ENCODE measurements at places on chromosomes 11 and 22.

- no peak for DNase-seq
These were observed 319.9 kb downstream of the BRD1 start for GRCh38 chr22:49507607-49508292.

- no peak for DNase-seq
These were observed 81.7 kb downstream of the CCDC34 start for GRCh38 chr11:27281276-27281675.

DNA sequence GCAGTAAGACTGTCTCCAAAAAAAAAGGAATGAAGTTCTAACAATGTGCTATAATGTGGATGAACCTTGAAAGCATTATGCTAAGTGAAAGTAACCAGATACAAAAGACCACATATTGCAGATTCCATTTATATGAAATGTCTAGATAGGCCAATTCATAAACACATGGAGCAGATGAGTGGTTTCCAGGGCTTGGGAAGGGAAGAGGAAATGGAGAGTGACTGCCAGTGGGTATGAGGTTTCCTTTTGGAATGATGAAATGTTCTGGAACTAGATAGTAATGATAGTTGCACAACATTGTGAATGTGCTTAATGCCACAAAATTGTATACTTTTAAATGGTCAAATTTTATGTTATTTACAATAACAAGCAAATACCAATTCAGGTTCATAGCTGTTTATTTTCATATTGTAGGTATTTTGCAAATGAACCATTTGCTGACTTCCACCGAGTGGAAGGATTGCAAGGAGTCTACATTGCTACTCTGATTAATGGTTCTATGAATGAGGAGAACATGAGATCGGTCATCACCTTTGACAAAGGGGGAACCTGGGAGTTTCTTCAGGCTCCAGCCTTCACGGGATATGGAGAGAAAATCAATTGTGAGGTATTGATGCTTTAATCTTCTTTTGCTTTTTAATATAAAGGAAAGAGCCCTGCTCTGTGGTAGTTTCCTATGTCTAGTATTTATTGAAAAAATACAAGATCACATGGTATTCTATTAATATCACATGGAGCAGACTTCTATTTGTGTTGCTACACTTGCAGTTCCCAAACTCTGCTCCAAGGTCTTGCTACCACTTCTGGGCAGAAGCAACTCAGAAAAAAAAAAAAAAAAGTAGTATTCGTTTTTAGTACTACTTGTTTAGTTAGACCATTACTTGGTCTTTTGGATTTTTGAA is 67.7 kb upstream of the SORL1-AS1 start:
- no peak for DNase-seq

GRCh38 chr11:62400760-62401159 is 18.1 kb upstream of the SCGB1A1 start:
- DNase-seq, result no peak

DNA sequence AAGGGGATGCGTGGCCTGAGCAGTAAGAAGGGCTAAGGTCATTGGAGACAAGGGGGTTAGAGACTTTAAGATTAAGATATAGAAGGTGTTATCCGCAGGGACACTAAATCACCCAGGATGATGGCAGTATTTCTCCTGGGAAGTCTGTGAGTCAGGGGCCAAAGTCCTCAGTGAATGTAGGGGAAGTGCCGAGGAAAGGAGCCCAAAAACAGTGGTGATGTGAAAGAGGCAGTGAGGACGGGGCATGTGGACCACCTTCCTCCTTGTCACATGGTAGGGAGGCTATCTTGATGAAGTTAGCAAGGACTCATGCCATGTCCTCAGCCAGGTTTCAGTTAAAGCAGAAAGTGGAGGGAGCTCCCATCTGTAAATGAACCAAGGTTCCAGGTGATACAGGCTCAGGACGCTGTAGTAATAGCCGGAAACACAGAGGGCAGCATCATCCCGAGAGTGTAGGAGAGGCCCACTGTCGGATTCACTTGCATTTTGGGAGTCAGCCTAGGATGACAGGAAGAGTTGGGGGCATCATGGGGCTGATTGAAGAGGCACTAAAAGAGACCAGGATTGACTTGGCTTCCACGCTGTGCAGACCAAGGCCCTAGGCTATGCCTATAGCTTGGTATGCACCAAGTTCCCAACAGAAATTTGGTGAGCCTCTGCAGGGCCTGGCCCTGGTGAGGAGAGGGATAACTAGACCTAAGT is 33.5 kb downstream of the WEE1 start:
- no peak for DNase-seq

DNA sequence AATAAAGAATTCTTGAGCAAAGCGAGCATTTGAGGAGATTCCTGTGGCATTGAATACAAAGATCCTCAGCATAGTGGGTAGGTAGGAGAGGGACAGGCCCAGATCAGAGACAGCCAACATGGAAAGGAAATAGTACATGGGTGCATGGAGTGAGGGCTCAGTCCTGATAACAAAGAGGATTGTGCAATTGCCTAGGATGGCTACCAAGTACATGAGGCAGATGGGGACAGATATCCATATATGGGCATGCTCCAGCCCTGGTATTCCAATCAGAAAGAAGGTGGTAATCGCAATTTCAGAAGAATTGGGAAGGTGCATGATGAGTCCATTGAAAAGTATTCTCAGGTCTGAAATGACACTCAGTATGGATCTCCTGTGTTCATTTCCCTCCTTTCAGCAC is 8.6 kb downstream of the OR51T1 start:
- DNase-seq, result no peak

DNA sequence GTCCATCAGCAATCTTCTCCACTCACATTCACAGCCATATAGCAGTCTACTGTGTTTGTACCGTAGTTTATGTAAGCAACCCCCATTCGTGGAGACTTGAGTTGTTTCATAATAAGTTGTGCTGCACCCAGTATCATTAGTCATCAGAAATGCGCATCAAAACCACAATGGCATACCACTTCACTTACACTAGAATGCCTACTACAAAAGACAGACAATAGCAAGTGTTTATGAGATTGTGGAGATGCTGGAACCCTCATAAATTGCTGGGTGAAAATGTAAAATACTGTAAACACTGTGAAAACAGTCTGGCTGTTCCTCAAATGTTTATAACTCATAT is 133.3 kb downstream of the ATXN10 start:
- no peak for DNase-seq

- DNase-seq, result no peak
These were observed 1.4 kb upstream of the SERPINH1 start for GRCh38 chr11:75560644-75561043.

GRCh38 chr22:31130873-31131272 is 8.1 kb downstream of the INPP5J start:
- no peak for DNase-seq

DNA sequence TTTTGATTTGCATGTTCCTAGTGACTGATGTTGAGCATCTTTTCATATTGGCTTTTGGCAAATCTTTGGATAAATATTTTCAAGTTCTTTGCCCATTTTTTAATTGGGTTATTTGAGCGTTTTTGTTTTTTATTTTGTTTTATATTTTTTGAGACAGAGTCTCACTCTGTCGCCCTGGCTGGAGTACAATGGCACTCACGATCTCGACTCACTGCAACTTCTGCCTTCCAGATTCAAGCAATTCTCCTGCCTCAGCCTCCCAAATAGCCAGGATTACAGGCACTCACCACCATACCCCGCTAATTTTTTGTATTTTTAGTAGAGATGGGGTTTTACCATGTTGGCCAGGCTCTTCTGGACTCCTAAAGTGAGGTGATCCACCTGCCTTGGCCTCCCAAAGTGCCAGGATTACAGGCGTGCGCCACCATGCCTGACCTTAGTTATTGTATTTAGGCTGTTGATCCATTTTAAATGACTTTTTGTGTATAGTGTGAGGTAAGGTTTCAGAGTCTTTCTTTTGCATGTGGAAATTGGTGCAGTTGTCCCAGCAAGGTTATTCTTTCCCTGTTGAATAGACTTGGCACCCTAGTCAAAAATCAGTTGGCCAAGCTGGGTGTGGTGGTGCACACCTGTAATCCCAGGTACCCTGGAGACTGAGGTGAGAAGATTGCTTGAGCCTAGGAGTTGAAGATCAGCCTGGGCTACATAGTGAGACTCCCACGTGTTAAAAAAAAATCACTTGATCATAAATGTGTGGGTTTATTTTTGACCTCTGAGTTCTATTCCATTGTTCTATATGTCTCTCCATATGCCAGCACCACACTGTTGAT is 23.7 kb upstream of the AIFM3 start:
- no peak for DNase-seq

DNA sequence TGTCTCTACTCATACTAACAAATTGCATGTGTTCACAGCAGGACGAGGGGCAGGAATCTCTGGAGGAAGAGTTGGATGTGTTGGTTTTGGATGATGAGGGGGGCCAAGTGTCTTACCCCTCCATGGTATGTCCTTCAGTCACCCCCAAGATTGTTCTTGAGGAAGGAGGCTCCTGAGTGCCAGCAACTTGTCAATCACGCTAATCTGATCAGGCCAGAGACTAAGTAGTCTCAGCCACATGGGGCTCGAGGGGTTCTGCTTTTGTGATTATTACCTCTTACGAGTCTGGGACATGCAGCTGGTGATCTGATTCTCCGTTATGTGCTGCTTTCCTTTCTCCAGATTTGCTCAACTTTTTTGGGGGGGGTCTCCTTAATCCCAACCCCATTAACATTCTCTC is 54.3 kb downstream of the CTNND1 start:
- no peak for DNase-seq

- DNase-seq, result no peak
These were observed 141.5 kb upstream of the FAT3 start for GRCh38 chr11:92083123-92083522.

DNA sequence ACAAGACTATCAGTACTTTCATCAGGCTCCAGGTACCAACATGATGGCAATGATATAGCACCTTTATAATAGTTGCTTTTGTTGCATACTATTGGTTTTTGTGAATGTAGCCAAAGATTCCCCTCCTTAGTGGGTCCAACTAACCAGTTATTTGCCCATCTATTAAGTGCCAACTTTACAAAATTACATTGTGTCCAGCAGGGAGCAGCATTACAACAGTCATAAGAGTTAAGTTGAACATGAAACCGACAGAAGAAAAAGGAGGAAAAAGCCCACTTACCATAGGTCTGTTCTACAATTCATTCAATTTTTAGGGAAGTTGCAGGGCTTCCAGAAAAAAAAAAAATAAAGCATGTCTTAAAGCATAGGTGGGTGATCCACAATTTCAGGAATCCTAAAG is 21.6 kb downstream of the IMMP1L start:
- DNase-seq, result no peak

GRCh38 chr11:75350743-75351540 is 519 bp downstream of the ARRB1 start:
- DNase-seq, result peak; percentile 38

DNA sequence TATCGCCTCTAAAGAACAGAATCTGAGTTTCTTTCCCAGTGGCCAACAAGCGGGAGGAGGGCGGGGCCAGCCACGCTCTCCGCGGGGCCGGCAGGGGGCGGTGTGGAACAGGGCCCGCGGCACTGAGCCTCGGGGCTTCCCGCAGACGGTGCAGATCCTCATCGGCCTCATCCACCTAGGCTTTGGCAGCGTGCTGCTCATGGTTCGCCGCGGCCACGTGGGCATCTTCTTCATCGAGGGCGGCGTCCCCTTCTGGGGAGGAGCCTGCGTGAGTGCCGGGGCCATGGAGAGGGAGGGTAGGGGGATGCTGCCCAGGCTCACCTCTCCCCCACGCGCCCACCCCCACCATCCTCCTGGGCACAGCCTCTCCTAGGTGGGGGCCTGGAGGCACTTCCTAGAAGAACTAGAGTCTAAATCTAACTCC is 10.7 kb downstream of the MS4A15 start:
- no peak for DNase-seq

DNA sequence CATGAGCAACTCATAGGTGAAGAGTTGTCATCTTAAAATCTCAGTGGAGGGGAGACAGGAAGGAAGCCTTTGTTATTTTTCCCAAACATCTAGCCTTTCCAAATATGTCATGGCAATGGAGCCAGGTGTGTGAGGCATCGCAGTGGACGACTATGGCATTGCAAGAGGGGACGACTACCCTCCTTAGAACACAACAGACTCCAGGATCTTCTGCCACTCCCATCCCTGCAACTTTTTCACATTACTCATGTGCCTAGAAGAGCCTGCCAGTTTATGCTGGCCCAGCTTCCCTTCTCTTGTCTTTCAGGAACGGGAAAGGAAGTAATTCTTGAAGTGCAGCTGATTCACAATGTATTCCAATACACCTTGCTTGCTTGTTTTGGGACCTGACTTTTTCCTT is 1008.4 kb downstream of the OPCML start:
- no peak for DNase-seq

DNA sequence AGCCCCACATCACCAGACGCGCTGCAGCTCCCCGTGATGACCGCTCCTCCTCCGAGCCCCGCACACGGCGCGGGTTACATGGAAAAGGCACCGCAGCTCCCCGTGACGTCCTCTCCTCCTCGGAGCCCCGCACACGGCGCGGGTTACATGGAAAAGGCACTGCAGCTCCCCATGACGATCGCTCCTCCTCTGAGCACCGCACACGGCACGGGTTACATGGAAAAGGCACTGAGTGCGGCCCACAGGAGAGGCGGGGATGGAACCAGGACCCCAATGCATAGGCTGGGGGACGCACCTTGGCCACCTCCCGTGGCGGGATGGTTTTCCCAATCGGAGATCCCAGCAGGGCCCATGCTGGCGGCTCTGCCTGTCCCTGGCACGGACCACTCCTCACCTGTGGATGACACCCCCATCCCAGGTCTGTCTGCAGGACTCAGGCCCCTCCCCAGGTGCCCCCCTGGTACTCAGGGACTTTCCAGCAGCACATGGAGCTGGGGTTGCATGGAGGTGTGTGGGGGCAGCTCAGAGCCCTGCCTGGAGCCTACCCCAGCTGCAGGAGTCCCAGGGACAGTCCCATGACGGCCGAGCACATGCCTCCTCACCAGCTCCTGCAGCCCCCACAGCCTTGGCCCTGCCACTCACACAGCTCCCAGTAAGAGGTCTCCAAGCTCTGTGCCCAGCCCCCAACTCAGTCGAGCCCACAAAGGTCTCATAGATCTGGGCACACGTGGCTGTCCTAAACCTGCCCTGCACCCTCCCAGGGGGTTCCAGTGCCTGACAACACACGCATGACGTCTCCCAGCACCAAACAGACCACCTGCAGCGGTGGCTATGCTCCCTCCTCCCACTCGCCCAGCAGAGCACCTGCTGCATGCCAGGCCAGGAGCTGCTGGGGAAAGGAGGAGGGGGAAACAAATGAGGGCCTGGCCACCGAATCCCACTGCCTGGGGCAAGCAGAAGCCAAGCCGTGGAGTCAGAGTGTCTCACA is 166.6 kb downstream of the BRD1 start:
- no peak for DNase-seq

DNA sequence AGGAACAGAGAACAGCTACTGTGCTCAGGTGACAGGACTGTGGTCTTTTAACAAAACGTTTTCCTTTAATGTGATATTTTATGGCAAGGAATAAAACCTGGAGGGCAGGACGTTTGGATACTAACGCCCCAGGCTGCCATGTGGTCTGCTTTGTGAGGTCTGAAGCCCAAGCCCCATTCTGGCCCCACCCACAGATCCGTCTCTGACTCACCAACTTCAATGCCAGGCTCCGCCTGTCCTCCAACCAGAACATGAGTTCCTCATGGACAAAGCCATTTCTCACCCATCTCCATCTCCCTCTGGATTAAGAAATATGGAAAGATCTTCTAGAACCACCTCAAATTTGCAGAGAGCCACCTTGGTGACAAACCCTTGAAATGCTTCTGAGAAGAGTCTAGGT is 148.8 kb downstream of the CRYBB2 start:
- no peak for DNase-seq
